MM.1S (cell line): ENCODE measurements at places on chromosomes 5 and 9.

GRCh38 chr9:4105183-4105582 is 194.7 kb downstream of the GLIS3 start:
- no peak overlapping the region for H3K4me3 ChIP-seq
- no peaks in the 10 kb centered on the region for H3K4me1 ChIP-seq
- no peak overlapping the region for H3K27ac ChIP-seq
- no peak for DNase-seq
- no peaks in the 10 kb centered on the region for H3K27me3 ChIP-seq

DNA sequence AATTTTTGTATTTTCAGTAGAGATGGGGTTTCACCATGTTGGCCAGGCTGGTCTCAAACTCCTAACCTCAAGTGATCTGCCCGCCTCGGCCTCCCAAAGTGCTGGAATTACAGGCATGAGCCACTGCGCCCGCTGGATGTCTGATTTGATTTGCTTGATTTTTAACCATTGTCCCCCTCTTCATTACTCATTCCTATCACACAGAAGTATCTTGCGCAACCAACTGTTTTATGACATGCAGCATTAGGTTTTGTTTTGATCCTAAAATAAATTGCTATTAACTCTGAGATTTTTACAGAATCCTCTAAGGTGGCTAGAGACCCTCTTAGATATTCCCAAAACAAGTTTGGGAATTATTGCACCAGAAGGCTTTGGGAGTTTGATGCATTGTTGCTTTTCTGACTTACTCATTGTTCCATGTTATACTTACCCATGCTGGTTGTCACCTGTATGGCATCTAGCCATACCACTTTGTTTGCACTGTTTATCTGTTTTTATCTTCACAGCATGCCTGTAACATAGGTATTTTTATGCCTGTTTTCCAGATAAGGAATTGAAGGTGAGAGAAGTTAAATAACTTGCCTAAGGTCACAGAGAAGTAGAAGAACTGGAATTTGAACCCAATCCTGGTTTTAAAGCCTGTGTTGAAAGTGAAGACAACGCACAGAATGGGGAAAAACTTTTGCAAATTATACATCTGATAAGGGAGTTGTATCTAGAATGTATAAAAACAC is 35.9 kb upstream of the PWWP2A start:
- peaks cover 18% of the 10 kb centered on the region; the same call in 1 of the 2 replicates for H3K4me1 ChIP-seq
- no peak overlapping the region for H3K27ac ChIP-seq
- no peaks in the 10 kb centered on the region for H3K27me3 ChIP-seq
- no peaks in the 10 kb centered on the region for H3K36me3 ChIP-seq
- DNase-seq, result no peak
- H3K4me3 ChIP-seq, result no peak overlapping the region

- H3K4me1 ChIP-seq, result no peaks in the 10 kb centered on the region
- H3K4me3 ChIP-seq, result no peak overlapping the region
- H3K36me3 ChIP-seq, result no peaks in the 10 kb centered on the region
Measured at GRCh38 chr5:1948663-1949191, 66.0 kb upstream of the IRX4 start.

- peaks cover 8% of the 10 kb centered on the region; the same call in 1 of the 2 replicates for H3K4me1 ChIP-seq
- no peak overlapping the region for H3K27ac ChIP-seq
- H3K36me3 ChIP-seq, result no peaks in the 10 kb centered on the region
- DNase-seq, result no peak
- H3K4me3 ChIP-seq, result no peak overlapping the region
Measured at GRCh38 chr5:58268268-58268667, 191.6 kb downstream of the PLK2 start.

- H3K36me3 ChIP-seq, result no peaks in the 10 kb centered on the region
- H3K27ac ChIP-seq, result no peak overlapping the region
- DNase-seq, result no peak
- H3K4me3 ChIP-seq, result no peak overlapping the region
Measured at GRCh38 chr9:116809656-116810055, 122.6 kb downstream of the TRIM32 start.
